ENCODE measurements at places on chromosomes 16 and 17. TPM values are rescaled to one million over a fixed set of nuclear protein-coding genes. Genes with fewer than 3 reads are reported as not detected.

DNA sequence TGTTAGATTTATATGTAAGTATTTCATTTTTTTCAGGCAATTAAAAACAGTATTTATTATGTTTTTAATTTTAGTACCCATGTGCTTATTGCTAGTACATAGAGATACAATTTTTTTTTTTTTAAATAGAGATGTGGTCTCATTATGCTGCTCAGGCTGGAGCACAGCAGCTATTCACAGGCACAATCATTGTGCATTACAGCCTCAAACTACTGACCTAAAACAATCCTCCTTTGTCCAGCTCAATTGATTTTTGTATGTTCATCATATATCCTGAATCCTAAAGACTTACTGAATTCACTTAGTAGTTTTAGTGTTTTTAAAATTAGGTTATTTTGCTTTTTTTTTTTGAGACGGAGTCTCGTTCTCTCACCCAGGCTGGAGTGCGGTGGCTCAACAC is 26.3 kb downstream of the SPECC1 start:
- no peak for DNase-seq

GRCh38 chr17:28717578-28718332 is at the start of gene RAB34:
TSS of gene RAB34 (minus strand) at chr17:28717868. CDS start at chr17:28717266, 602 bp downstream.
- DNase-seq: no peak

GRCh38 chr16:11915114-11915643 is 577 bp downstream of the GSPT1 start:
- DNase-seq: no peak

The SERPINF2 gene
- total RNA-seq: 0.07 TPM

DNA sequence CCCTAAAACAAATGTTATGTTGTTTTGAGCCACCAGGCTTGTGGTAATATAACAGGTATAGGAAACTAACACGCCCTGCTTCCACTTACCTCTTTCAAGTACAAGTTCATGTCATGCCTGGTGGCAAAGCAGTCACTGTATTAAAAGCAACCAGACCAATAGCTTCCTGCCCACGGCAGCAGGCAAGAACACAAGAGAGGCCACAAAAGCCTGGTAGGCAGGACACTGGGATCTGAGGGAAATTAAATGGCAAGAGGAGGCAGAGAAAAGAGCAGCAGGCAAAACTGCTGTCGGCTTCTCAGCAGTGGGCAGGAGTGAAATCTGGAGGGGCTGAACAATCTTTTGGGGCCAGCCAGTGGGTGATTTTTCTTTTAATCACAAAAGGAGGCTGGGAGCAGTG is 2.2 kb downstream of the CYTH1 start:
- no peak for DNase-seq

GRCh38 chr16:49050607-49051006 is 231.0 kb downstream of the CBLN1 start:
- DNase-seq: no peak

- DNase-seq: no peak
Observed at GRCh38 chr16:86953631-86954391, 363.4 kb downstream of the C16orf95 start.

DNA sequence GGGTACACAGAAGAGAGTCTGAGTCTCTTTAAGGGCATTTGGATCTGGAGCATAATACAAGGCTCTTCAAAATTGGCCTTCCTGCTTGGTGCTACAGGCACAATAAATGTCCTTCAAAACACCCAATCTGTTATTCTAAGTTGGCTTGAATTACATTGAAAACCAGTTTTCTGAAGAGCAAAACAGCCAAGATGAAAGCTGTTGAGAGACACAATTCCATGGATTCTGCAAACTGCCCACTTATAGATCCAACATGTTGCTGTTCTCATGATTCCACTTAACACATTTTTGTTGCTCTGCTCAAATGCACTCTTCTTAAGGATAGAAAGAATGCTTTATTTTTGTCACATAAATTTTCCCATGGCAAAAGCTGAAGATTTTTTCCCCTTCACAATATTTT is 525.9 kb upstream of the CDH8 start:
- no peak for DNase-seq

DNA sequence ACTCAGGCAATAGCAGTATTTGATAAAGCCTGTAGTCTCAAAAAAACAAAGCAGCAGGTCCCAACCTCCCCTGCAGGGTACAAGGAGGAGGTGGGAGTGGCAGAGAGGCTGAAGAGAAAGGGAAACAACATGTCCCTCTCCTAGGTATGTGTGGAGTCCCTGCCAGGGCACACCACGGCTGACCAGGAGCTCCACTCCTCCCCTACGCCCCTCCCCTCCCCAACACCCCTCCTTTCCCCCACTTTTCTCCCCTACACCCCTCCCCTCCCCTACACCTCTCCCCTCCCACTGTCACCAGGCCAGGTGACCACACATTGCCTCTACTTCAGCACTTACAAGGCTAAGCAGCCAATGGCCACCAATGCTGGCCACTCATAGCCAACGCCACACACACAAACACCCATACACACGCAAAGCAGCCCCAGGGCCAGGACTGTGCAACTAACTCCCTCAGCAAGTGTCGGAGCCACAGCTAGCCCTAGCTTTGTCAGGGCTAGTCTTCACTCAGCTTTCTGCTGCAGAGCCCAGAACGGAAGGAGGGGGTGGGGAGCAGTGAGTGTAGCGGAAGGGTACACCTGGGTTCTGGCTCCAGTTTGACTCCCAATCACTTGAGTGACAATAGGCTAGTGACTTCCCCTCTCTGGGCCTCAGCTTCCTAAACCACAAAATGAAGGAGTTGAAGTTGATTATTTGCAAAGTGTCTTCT is 8.2 kb downstream of the CAVIN1 start:
- no peak for DNase-seq

DNA sequence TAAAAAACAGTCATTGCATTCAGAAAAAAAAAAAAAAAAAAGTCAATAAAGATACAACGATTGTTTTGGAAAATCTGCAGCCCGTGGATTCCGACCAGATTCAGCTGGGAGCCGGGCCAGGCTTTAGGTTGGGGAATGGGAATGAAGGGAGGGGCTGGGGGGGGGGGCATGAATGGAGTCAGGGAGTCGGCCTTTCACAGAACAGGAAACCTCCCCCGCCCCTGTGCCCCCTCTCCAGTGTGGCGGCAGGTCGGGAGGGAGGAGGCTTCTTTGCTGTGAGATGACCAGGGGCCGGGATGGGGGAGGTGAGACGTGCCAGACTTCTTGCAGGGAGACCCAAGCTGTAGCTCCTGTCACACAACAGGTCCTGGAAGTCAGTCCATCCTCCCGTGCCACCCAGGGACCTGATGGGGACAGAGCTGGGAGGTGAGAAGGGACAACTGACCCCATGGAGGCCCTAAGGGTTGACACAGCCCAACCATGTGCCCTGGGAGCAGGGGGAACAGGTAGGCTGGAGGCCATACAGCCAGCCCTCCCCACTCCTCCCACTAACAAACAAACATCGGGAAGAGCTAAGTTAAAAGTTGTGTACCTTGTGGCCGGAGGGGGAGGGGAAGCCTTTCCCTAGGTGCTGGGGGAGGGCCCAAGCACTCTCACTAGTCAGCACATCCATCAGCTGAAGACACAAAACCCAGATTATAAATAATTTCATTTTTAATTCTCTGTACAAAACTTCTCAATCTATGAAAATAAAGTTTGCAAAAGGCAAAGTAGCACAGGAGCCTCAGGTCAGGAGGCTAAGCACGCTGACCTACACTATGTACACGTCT is 25.2 kb downstream of the SREBF1 start:
- no peak for DNase-seq

- DNase-seq: no peak
Observed at GRCh38 chr17:78272914-78273258, 41.5 kb downstream of the TMEM235 start.

- no peak for DNase-seq
Observed at GRCh38 chr16:59783191-59783590, 1049.1 kb upstream of the GOT2 start.

DNA sequence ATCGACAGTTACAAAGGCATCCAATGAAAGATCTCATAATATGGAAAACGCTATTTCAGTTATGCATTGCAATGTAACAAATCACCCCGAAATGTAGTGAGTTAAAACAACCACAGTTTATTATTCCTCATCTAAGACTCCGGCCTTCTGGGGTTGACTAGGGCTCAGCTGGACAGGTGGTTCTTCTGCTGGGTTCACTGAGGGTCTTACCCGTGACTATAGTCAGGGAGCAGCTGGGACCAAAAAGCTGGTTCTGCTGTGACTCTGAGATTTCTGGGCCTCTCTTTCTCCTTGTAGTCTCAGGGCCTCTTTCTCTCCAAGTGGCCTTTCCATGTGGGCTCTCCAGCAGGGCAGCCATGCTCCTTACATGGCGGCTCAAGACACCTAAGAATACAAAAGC is 196.0 kb downstream of the IRX3 start:
- DNase-seq: no peak
